ENCODE measurements at places on chromosomes 5 and 9.

GRCh38 chr9:125744616-125745015, 2.6 kb upstream of the PBX3 start:
- DNase-seq = no peak

GRCh38 chr9:1117439-1117838, 67.3 kb downstream of the DMRT2 start:
- no peak for DNase-seq

GRCh38 chr5:82105457-82105856, 133.6 kb downstream of the ATG10 start:
- DNase-seq = no peak

DNA sequence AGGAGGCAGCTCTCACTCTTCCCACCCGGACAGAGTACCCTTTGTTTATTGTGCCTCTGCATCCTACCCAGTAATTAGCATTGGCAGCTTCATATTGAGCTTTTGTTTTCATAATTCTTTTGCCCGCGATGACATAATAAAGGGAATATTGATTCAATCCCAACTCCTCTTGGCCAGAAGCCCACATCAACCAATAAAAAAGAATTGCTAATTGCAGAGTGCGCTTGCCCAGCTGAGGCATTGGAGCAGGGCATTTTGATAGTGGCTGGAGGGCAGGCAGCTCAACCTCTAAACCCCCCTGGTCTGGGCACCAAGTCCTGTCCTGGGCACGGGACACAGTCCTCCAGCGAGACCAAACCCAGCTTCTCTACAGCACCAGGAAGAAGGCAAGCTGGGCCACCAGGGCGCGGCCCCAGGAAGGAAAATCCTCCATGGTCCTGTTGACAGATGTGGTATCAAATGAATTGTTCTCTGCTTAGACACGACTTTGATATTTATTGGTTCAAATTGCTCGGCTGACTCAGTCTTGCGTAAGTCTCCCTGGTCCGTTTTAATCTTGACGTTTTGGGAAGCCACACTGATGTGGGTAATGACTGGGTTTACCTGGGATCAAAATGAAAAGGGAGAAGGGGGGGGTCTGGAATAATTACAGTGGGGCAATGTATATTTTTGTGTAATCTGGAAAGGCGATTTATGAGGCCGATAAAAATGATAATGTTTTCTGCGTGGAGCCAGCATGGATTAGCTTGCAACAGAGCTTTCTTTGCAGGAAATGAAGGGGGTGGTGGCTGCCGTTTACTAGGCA, 220.7 kb upstream of the MSX2 start:
- no peak for DNase-seq

GRCh38 chr5:105752801-105753200, 1917.9 kb downstream of the EFNA5 start:
- DNase-seq = no peak

GRCh38 chr9:86639899-86640379, 285.7 kb upstream of the TUT7 start:
- no peak for DNase-seq

DNA sequence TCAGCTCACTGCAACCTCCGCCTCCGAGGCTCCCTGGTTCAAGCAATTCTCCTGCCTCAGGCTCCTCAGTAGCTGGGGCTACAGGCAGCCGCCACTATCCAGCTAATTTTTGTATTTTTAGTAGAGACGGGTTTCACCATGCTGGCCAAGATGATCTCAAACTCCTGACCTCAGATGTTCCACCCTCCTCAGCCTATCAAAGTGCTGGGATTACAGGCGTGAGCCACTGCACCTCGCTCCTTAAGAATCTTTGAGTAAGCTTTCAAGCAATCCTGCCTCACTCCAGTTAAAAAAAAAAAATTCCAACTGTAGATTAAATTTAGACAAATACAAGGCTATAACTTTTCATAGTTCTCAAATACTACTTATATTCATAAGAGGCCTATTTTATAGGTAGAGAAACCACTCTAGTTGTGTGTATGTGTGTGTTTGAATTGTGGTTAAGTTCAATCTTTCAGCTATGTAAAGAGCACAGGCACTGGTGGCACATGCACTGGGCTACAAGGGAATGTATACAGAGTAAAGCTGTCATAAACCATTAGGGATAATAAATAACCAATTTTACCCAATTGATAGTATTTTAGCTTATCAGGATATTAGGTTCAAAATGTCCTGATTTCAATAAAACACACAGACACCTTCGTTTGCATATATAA, 50.6 kb upstream of the RAPGEF6 start:
- DNase-seq = no peak

DNA sequence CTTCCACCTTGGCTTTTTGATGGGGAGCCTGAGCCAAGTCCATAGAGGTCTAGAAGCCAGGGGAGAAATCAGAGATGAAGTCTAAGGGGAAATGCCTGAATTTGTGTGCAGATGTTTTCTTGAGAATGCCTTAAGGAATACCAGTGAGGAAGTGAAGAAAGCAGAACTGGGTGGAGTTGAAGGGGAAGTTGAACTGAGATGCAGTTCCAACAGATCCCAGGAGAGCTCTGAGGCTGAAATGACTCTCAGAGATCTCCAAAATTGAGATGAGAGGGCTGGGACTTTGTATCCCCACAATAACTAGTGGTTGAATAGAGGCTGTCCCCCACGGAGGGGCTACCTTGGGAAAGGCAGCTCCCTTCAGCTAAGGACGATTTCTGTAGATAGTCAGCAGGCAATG, 197.1 kb downstream of the ZNF462 start:
- no peak for DNase-seq

GRCh38 chr9:68551191-68551590, 10.5 kb upstream of the TMEM252 start:
- DNase-seq = no peak

DNA sequence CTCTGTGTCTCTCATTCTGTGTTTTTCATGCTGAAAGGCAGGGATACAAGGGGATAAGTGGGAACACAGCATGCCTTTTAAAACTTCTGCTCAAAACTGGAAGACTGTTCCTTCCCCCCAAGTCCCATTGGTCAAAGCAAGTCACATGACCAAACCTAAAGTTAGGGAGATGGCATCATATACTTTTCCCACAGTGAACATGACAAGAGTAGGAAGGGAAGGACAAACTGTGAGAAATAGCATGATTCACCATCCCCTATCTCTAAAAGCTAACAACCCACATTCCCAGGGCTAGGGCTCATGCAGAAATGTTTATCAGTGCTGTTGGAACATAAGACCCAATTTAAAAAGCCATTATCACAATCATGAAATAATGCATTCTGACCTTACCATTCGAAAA, 24.2 kb upstream of the SHISAL2B start:
- no peak for DNase-seq

DNA sequence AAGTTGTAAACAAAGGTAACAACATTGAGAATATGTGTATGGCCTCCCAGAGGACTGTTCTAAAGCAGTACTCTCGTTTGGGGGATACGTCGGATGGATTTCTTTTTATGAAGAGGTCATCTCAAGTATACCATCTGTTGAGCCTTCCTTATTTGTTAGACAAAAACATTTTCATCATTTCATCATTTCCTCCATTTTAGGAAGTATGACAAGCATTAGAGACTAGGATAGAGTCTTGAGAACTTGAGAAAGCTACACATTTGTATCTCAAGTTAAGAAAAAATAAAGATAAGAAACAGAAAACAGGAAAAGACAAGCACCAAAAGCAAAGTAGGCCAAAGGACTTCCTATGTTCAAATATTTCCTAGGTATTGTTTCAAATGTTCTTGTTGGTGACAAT, 307.0 kb downstream of the EFNA5 start:
- no peak for DNase-seq

- DNase-seq = peak; percentile 56
Observed at GRCh38 chr5:154405078-154405792, 40.6 kb upstream of the SAP30L start.

- DNase-seq = no peak
Observed at GRCh38 chr9:130320723-130321481, 55.3 kb downstream of the HMCN2 start.

DNA sequence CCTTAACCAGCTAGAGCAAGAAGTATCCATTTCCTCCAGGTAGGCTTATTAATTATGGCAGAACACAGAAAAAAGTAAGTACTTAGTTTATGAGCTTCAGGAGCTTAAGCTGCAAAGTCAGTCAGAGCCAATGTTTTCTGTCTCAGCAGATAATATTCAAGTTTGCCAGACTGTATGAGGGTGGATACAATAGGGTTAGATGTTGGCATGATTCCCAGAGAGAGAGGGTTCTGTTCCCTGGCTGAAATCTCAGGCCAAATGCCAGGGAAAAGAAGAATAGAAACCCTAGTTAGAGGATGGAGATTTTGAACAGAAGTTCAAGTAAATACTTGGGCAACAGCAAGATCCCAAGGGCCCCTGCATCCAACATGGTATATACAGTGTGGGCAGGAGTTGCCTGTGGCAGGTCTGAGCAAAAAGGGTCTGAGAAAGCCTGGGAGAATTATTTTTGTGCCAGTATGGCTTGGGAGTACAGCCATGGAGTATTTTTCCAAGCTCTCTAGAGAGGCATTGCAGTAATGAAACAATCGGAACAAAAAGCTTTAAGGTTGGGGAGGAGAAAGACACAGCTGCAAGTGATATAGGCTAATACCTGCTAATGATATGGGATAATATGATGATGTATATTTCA, 31.0 kb upstream of the ISOC1 start:
- no peak for DNase-seq

DNA sequence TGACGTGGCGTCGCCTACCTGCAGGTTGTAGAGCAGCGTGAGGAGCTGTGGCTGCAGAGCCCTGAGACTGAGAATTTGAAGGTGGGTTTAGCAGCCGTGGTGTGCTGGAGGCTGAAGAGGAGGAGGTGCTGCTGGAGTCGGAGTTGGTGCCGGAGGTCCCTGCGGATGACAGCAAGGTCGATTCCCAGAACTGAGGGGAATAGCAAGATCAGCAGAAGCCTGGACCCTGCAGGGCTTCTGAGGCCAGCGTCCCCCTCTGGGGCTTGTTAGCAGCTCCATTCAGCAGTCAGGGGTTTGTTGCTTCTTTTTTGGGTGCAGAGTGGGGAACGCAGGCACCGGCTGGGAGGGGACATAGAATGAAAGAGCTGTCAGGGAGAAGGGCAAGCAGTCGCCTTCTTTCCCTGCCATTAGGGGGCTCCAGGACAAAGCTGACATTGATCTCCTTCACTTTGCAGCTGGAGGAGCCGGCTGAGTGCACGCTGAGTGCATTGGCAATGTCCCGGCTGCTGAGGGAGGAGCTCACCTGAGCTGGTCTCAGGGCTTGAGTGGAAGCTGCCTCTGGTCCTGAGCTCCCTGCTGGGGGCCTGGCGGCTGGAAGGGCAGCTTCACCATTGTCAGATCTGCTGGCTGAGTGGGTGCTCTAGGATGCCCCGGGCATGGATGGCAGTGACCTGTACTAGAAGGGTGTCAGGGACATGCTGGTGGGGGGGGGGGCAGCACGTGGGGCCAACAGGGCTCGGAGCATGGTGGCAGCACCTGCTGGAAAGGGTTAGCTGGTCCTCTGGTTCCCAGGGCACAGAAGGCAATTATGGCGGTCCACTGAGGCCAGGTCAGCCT, 20.8 kb downstream of the OBP2B start:
- DNase-seq = no peak

- no peak for DNase-seq
Observed at GRCh38 chr9:115757461-115757860, 396.1 kb upstream of the PAPPA start.

DNA sequence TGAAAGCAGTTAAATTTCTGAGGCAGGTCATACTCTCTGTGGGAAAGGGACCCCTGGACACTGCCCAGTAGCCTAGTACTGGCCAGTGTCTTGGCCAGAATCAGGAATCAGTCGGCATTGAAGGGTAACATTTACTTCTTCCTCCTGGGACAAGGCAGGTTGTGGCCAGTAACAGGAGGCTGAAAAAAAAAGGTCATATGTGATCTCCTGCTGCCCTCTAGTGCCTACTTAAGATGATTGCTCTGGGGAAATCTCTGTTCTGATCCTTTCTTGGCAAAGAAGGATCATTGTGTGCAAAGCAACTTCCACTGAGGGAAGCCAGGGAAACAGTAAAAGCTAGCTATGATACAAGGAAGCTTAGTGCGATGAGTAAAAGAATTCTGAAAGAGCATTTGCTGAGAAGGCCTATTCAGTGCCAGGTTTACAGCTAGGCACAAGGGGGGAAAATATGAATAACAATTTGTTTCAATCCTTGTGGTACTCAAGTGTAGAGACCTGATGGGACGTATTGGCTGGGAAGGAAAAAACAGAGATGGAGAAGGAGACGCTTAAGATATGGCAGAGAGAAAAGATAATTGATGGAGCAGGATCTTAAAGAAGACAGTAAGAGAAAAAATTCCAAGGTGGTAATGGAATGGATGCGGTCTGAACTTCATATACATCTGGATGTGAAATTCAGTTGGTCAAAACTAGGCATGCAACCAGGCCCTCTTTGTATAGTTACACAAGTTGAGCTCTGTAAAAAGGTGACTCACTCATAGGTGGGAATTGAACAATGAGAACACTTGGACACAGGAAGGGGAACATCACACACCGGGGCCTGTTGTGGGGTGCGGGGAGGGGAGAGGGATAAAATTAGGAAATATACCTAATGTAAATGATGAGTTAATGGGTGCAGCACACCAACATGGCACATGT, 25.8 kb upstream of the TRIM32 start:
- DNase-seq = no peak

DNA sequence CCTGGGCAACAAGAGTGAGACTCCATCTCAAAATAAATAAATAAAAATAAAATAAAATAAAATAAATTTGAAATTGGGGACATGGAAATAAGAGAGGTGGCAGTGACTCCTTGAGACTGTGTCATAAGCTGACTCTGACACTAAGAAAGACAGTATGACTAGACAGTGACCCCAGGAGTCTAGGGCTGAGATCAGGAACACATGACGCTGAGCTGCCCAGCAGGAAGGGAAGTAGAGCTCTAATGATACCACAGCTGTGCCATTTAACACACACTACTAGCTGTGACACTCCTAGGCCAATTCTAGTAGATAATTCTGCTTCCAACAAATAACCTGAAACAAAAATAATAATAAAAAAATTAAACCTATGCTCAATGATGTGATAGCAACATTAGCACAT, 293.0 kb downstream of the SEC61B start:
- DNase-seq = peak; percentile 13

DNA sequence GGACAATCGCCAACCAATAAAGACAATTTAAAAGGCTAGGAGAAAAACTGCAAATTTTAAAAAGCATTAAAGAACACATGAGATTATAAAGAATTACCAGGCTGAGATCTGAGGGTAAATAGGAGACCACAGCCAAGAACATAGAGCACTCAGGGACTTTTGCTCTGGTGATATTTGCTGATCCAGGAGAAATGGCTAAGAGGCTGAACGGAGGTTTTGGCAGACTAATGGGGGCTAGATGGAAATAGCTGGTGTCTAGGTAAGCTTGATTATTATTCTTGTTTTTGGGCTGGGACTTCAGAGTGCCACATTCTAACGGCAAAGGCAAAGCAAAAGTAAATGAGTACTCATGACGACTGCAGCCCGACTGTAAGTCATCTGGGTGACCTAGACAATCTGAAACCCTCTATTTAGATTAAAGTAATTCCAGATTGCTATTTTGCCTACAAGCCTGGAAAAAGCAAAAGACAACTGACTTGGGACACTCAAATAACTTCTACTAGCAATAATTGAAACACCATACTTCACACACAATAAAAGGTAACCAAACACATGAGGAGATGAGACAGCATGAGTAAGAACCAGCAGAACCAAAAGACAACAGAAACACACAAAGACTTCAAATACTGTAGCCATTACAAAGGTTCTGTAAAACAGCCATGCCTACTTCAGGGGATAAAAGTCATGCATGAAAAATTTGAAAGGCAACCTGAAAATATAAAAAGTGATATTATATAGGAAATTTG, 68.8 kb downstream of the JAKMIP2 start:
- DNase-seq = no peak
